Hematopoietic multipotent progenitor cell treated with erythropoietin and hydrocortisone succinate and interleukin-3 and kit ligand, for 6 days (in vitro differentiated cells): ENCODE measurements at places on chromosomes 13 and 19.

DNA sequence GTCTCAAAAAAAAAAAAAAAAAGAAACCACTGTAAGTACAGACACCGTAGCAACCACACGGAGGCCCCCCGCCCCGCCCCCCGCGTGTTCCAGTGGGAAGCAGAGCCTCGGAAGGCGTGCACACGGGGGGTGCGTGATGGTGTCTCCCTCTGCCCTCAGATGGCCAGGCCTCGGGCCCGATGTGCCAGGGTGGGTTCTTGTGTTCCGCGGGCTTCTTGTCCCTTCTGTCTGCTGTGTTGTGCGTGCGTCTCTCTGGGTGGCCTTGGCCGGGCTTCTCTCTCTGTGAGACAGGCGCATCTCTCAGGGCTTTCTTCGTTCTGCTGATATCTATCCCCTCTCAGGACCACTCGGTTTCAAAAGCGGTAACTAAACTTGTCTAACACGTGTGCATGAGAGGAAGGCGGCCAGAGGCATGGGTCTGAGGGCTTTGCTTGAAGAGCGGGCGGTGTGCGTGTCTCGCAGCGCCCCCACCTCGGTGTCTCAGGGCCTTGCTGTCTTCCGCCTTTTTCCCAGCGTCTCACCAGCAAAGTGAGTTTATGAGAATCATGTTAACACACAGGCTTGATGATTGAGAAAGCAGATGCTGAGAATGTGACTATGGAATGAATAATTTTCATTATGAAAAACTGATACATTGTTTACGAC lies 12.6 kb downstream of the ATP11A start:
- DNase-seq: no peak

GRCh38 chr13:87777387-87777786 lies 106.2 kb downstream of the SLITRK5 start:
- DNase-seq: no peak

DNA sequence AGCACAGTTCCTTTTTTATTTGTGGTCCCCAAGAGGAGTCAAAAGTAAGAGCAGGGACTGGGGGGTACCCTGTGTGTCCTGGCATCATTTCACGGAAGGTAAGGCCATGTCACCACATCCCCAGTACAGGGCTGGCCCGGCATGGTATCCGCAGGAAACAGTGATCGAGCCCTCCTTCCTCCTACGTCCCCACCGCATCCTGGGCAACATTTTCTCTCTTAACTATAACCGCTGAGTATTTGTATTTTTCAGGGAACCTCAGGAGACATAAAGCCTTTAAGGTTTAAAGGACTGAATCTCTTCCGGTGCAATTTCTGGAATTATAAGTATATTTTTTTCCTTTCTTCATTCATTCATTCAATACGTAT lies 13.6 kb upstream of the LATS2 start:
- DNase-seq: peak; percentile 67

- no peak for DNase-seq
Measured at GRCh38 chr13:27504868-27505194, 54.5 kb upstream of the MTIF3 start.

DNA sequence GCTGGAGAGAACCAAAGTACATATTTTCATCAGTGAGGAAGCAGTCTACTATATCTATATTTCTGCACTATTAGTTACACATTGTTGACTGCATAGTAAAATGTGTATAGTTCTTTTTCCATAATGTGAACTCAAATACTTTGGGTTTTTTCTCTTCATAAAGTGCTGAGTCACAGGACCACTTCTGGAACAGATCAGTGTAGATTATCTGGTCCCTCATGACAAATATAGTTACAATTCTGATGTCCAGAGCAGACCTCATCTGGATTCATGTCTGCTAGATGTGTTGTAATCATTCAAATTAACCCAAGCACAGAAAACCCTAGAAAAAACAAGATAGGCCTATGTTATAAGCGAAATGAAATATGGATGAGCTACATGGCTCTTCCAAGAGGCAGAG lies 171.4 kb downstream of the SUCLA2 start:
- DNase-seq: peak; percentile 14

DNA sequence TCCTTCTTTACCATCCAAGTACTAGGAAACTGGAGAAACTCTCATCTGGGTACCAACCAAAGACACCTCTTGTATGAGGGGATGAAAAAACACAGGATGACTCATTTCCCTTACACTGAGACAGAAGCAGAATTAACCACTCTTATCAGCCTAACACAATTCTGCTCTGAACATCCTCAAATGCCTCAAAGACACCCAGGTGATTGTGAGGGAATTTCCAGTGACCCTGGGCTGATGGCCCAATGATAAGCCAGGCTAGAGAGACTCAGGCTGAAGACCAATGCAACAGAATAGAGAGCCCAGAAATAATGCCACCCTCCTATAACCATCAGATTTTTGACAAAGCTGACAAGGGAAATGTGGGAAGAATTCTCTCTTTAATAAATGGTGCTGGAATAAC lies 7.0 kb downstream of the ZNF737 start:
- DNase-seq: no peak

DNA sequence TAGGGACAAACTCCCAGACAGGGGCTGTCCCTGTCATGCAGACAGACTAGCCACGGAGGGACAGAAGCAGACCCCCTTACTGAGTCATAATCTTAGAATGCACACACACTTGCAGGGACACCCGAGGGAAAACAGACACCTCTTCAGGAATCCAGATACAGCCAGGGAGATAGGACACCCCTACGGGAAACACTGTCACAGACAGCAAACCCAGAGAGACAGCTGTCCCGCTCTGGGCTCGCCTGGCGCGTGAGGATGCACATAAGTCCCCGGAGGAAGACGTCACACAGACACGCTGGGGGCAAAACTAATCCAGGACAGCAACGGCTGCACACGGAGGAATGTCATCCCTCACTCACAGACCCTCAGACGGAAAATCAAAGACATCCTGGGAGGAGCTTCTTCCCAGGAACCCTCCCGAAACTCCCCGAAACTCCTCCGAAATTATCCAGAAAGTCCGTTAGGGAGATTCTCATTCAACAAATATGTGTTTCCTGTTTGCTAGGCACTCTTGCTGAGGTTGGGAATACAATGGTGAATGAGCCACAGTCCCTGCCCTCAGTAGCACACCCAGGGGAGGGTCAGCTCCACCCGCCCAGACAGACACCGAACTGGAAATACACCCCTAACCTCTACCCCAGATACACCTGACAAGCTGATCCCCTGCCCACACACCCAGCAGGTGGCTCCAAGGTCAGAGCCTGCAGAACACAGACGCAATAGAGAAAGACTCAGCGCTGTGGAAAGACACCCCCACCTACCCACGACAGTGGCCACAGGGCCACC lies 15.2 kb upstream of the TOMM40 start:
- no peak for DNase-seq

- no peak for DNase-seq
Measured at GRCh38 chr19:40503320-40503695, 36.5 kb downstream of the SPTBN4 start.

DNA sequence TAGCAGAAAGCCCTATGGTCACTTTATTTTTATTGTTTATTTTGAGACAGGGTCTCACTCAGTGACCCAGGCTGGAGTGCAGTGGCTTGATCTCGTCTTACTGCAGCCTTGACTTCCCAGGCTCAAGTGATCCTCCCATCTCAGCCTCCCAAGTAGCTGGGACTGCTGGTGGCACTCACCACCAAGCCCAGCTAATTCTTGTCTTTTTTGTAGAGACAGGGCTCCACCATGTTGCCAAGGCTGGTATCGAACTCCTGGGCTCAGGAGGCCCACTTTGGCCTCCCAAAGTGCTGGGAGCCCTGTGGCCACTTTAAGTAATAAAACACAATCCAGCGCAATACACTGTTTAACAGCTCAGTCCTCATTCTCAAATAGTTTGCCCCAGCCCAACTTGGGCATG lies 69.3 kb downstream of the NUFIP1 start:
- DNase-seq: no peak

GRCh38 chr13:44148159-44148914 lies 225.3 kb upstream of the SERP2 start:
- no peak for DNase-seq

GRCh38 chr19:30447553-30447870 lies 75.3 kb downstream of the ZNF536 start:
- no peak for DNase-seq

- no peak for DNase-seq
Measured at GRCh38 chr13:46775385-46776107, 21.4 kb downstream of the ESD start.

DNA sequence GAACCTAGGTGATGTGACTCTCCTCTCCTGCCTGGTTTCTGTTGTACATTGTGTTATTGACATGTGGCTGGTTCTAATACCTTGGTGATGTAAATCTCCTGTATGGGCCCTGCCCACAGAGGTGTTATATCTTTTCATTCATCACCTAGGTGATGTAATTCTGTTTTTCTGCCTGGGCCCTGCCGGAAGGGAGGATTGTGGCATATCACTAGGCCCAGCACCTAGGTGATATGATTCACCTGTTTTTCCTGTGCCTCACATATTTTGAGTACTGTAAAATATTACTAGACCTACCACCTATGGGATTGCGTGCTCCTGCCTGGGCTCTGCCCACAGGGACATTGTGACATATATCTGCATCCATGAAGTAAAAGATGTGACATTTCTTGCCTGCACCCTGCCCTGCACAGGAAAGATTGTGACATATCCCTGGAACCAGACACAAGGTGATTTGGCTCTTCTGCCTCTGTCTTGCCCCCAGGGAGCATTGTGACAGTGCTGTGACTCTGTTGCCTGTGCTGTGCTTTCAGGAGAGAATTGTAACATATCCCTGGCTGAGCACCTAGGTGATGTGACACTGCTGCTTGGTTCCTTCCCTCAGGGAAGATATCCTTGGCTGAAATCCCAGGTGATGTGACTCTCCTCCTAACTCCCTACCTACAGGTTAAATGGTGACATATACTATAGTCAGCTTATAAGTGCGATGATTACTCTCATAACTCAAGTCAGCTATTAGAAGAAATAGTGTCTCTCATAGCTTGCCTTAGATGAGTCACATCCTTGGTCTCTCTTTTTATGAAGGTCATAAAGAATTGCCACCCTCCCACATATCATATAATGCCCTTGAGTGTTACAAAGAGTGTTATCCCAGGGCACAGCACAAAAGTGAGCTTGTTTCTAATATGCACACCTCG lies 13.3 kb upstream of the ZNF681 start:
- no peak for DNase-seq

DNA sequence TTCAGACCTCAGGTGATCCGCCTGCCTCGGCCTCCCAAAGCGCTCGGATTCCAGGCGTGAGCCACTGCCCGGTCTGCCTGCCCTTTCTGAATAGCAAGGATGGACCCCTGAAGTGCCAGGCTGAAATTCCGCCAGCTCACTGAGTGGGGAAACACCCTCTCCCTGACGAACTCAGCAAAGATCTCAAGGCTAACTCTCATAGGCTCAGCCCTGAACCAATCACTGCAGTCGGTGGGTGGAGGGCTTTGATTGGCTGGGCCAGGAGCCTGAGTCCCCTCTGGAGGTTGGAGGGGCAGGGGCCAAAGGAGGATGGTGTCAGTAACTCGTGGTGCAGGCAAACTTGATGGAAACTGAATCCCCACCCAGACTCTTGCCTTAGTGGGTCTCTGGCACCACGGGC lies 11.2 kb upstream of the COMP start:
- DNase-seq: no peak
